ENCODE measurements at places on chromosomes 3 and 15.

DNA sequence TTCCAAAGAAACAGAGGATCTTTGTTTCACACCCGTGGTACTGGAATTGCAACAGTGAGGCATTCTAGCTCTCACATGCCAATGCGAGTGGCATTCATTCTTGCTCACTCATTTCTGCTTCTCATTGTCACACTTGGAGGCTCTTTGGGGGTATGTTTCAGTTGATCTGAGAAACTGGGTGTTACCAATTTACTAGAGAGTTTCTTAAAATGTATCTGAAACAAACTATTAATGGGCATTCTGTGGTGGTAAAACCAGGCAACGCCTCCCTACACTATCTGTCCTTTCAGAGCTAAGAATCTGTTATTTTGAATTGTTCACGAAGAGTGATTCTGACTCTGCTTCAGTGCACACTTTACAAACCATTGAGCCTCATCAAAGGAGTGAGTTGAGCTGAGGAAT, 140.6 kb upstream of the BHLHE40 start:
- H3K4me3 ChIP-seq, result no peak overlapping the region
- peaks cover 4% of the 10 kb centered on the region for H3K36me3 ChIP-seq
- H3K27me3 ChIP-seq, result no peaks in the 10 kb centered on the region
- no peak for DNase-seq

- no peak for DNase-seq
- H3K36me3 ChIP-seq, result no peaks in the 10 kb centered on the region
- no peak overlapping the region for H3K4me3 ChIP-seq
- no peak overlapping the region for H3K27ac ChIP-seq
Measured at GRCh38 chr3:5437296-5437782, 249.8 kb downstream of the EDEM1 start.

DNA sequence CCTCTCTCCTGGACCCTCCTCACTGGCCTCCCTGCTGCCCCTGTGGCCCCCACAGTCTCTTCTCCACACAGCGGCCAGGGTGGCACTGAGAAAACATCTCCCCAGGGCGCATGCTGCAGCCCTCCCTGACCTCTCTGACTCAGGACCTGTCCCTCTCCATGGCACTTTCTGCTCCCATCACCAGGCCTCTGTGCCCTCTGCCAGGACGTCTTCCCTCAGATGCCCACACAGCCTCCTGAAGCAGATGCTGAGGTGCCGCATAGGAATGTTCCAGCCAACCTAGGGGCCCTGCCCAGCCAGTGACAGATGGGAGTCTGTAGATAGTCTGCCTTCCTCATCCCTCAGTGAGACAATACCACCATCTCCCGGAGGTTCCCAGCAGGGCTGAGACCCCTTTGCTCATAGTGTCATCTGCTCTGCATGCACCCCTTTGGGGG, 8.7 kb downstream of the MYL3 start:
- H3K4me1 ChIP-seq, result no peaks in the 10 kb centered on the region
- no peak overlapping the region for H3K4me3 ChIP-seq
- H3K27ac ChIP-seq, result no peak overlapping the region
- no peak for DNase-seq
- no peaks in the 10 kb centered on the region for H3K27me3 ChIP-seq

GRCh38 chr15:65102912-65103311, 12.1 kb downstream of the UBAP1L start:
- no peaks in the 10 kb centered on the region for H3K4me1 ChIP-seq
- no peaks in the 10 kb centered on the region for H3K27me3 ChIP-seq
- H3K27ac ChIP-seq, result no peak overlapping the region
- H3K4me3 ChIP-seq, result no peak overlapping the region

- H3K4me1 ChIP-seq, result no peaks in the 10 kb centered on the region
- H3K27ac ChIP-seq, result no peak overlapping the region
- no peak for DNase-seq
- no peaks in the 10 kb centered on the region for H3K36me3 ChIP-seq
- no peaks in the 10 kb centered on the region for H3K27me3 ChIP-seq
Measured at GRCh38 chr15:27081676-27082418, 110.9 kb downstream of the GABRG3 start.

DNA sequence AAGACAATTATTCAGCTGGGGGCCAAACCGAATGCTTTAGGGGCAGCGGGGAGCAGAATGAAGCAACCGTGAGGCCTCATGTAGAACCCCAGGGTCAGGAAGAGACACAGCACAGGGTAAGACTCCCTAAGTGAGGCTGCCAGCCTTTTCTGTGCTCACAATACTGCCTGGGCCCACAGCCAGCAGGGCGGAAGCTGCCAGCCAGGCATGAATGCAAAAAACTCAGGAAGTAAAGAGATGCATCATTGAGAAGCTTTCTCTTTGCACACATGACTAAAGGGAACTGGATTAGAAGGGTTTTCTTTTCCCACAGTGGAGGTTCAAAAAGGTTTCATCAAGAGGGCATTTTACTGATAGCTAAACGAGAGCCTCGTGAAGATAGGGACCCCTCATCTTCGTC, 33.3 kb downstream of the CA12 start:
- no peak for DNase-seq
- no peaks in the 10 kb centered on the region for H3K36me3 ChIP-seq
- H3K4me1 ChIP-seq, result no peaks in the 10 kb centered on the region

DNA sequence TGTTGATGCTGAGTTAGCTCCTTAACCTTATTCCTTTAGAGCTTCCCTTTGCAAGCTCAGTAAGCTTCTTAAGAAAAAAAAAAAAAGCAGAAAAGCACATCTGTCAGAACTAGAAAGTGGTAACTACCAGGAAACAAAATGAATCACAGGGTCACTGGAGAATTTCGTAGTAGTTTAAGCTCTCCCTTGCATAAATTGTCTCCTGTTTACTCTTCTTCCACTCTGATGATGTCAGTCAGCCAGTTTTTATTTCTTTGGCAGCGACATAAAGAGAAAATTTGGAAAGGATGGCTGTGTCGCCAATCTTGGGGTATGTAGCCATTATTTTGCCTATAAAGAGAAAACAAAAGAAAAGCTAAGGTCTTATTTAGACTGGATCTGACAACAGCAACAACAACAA, 3.2 kb upstream of the GABRR3 start:
- H3K27me3 ChIP-seq, result peaks cover 3% of the 10 kb centered on the region
- no peak for DNase-seq
- H3K4me1 ChIP-seq, result no peaks in the 10 kb centered on the region
- no peaks in the 10 kb centered on the region for H3K36me3 ChIP-seq

DNA sequence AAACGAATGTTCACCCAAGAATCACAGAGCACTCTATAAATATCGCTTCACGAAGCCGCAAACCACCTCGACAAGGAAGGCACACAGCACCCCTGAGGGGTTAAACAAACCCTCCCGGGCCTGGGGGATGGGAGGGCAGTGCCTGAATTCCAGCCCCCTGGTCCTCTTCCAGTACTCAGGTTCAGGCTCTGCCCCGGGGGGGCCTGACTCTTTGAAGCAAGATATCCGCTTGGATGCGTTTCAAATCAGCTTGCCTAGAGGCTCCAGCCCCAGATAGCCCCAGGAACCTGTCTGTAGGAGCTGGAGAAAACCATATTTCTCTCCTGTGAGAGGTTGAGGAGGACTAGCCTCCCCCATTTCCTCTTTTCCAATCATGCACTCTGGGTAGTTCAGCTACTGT, 194.7 kb downstream of the WNT5A start:
- no peaks in the 10 kb centered on the region for H3K36me3 ChIP-seq
- no peaks in the 10 kb centered on the region for H3K27me3 ChIP-seq
- no peaks in the 10 kb centered on the region for H3K4me1 ChIP-seq
- DNase-seq, result no peak
- H3K27ac ChIP-seq, result no peak overlapping the region

GRCh38 chr3:160568989-160569388, 3.6 kb upstream of the KPNA4 start:
- peaks cover 3% of the 10 kb centered on the region for H3K36me3 ChIP-seq
- no peaks in the 10 kb centered on the region for H3K27me3 ChIP-seq
- no peak overlapping the region for H3K4me3 ChIP-seq
- peaks cover 4% of the 10 kb centered on the region for H3K4me1 ChIP-seq

DNA sequence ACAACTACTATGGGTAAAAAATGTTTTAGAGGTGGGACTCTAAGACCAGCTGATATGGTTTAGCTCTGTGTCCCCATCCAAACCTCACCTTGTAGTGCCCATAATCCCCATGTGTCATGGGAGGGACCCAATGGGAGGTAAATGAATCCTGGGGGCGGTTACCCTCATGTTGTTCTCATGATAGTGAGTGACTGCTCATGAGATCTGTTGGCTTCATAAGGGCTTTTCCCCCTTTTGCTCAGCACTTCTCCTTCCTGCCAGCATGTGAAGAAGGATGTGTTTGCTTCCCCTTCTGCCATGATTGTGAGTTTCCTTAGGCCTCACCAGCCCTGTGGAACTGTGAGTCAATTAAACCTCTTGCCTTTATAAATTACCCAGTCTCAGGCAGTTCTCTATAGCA, 45.7 kb downstream of the FAM98B start:
- no peaks in the 10 kb centered on the region for H3K4me1 ChIP-seq
- DNase-seq, result no peak
- no peaks in the 10 kb centered on the region for H3K27me3 ChIP-seq
- no peak overlapping the region for H3K4me3 ChIP-seq

DNA sequence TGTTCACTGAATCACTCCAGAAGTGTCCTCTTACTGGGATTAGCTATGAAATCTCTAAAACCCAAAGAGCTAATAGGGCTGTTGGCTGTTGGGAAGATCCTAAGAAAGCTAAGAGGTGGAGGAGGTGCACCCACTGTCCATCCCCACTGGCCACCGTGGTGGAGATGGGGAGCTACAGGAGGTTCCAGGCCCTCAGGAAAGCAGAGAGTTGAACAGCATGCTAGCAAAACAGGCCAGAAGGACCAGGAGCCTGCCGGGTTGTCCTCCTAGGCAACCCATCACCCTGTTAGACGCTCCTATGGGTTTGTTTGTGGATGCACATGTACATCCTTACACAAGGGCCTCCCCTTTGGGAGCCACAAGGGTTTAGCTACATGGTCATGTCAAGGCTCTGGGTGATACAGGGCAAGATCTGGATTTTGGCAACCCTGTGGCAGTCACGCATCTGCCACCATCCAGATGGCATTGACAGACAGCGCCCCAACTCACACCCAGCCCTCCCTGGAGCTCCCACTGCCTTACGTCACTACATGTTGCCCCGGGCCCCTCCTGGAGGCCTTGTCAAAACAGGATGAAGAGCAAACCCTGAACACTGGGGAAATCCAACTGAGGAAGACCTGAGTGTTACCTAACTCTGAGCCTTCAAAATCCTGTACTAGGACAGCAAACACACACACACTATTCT, 208.1 kb downstream of the SLCO3A1 start:
- H3K4me3 ChIP-seq, result no peak overlapping the region
- no peaks in the 10 kb centered on the region for H3K27me3 ChIP-seq
- no peaks in the 10 kb centered on the region for H3K36me3 ChIP-seq
- no peak for DNase-seq

GRCh38 chr3:140092848-140093536, 158.0 kb downstream of the CLSTN2 start:
- H3K27ac ChIP-seq, result no peak overlapping the region
- no peaks in the 10 kb centered on the region for H3K36me3 ChIP-seq
- no peaks in the 10 kb centered on the region for H3K27me3 ChIP-seq
- no peaks in the 10 kb centered on the region for H3K4me1 ChIP-seq
- H3K4me3 ChIP-seq, result no peak overlapping the region

GRCh38 chr15:56052395-56053045, 59.1 kb upstream of the NEDD4 start:
- no peak overlapping the region for H3K27ac ChIP-seq
- DNase-seq, result peak; percentile 66
- H3K27me3 ChIP-seq, result no peaks in the 10 kb centered on the region
- H3K4me3 ChIP-seq, result no peak overlapping the region
- no peaks in the 10 kb centered on the region for H3K4me1 ChIP-seq
